Fibroblast of gingiva (primary cell): ENCODE measurements at places on chromosomes 1 and 21.

DNA sequence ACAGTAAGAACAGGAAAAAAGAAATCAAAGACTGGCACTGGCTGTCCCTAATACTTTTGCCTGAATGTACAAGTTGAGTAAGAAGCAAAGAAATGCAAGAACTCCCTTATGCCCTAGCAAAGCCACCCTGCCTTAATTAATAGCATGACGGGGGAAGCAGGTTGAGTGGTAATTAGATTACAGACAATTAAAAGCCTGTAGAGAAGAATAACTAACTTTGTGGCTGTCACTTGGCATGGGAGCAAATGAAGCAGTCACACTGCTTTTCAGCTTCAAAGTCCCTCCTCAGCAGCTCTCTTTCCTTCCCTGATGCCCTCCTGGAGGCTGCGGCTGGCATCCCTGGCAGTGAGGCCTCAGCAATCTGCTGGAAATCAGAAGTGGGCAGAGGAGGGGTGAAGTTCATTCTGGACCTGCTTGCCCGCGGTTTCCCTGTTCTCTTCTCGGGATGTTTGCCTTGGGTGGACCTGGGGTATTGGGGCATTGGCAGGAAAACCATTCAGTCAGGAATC lies 3.4 kb downstream of the OPTC start:
- DNase-seq, result no peak

DNA sequence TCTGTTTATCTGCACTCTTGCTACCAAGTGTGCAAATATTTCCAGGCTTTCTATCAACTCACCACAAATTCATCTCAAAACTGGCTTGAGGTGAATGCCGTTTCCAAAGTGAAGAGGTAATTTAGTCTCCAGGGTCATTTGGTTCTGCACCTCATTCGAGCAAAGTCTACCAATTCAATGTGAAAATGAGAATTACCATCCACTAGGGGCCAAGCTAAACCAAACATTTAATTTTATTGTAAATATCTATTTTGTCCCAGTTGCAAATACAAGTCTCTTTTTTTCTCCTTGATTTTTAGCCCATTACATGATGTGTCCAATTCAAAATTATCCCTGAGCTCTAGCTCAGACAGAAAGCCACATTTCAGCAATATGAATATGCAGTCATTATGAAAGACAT lies 152.3 kb upstream of the PTBP2 start:
- DNase-seq, result no peak

- DNase-seq, result no peak
Measured at GRCh38 chr1:181443231-181443853, 40.0 kb upstream of the CACNA1E start.

GRCh38 chr1:62390071-62390470 lies 46.8 kb upstream of the USP1 start:
- DNase-seq, result no peak

- DNase-seq, result no peak
Measured at GRCh38 chr21:35343046-35343819, 294.1 kb upstream of the RUNX1 start.

GRCh38 chr1:75641325-75641724 lies 30.4 kb upstream of the SLC44A5 start:
- DNase-seq, result no peak

DNA sequence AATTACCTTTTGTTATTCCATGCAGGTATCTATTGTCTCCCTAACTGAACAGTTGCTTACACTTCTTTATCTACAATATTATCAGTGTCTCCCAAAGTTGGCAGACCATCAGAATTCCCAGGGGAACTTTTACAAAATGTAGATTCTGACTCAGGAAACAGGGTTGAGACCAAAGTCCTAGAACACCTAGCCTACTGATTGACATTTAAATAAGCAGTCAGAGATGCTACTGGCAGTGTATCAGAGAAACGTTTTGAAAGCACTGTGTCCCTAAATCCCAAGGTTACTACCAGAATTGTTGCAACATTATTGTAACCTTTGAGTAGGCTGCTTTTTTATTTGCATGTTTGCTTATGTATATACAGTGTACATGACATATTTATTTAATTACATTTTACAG lies 1.8 kb upstream of the F5 start:
- no peak for DNase-seq

GRCh38 chr1:95230256-95230655 lies 3.8 kb upstream of the RWDD3 start:
- no peak for DNase-seq
